ENCODE measurements at places on chromosomes 5 and 9.

DNA sequence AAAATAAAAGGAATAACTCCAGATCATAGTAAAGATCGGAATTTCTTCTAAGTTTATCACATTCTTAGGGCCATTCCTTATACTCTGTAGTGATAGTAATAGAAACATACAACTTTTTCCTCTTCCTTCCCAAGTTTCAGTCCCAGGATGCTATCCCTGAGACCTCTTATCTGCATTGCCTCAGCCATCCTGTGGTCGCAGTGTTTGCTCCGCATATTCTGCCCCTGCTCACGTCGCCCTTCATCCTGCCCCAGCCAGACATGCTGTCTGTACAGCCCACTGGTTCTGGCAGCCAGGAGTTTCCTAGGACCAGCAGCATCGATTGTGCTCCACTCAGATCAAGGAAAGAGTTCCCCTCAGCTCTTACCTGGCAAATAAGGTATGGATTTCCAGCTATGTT is 132.7 kb upstream of the ERCC6L2 start:
- no peak for DNase-seq

DNA sequence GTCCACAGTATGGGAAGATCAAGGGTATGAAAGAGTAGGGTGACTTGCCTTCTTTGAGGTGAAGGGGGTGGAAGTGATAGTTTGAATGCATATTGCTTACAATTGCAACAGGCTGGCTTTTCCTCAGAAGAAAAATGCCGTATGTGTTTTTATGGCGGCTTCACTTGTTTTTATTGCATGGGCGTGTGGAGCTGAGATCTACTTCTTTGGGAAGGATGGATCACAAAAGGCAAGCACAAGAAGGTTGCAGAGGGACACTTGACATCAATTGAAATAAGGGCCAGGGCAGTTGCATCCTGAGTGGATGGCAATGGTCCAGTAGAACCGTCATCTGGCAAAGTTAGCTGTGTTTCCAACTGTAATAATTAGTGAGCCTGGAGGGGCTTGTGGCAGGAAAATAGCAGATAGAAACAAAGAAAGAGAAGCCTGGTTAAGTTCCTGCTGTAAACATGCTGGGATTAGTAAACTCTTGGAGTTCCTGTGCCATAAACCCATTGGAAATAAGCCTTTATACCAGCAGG is 138.4 kb downstream of the NTRK2 start:
- no peak for DNase-seq

GRCh38 chr9:20997503-20998076 is 33.9 kb downstream of the HACD4 start:
- no peak for DNase-seq

GRCh38 chr9:17882688-17883594 is 304.1 kb downstream of the SH3GL2 start:
- DNase-seq = no peak

Data from fibroblast of gingiva (primary cell).